ENCODE measurements at places on chromosomes 12 and 14. TPM values are rescaled to one million over a fixed set of nuclear protein-coding genes. Genes with fewer than 3 reads are reported as not detected.
A peak's percentile ranks its signal among the peaks of the same experiment; 100 is the strongest.

The NUP37 gene
- 10.7 TPM for total RNA-seq

GRCh38 chr14:70027785-70028428, 148.7 kb downstream of the SMOC1 start:
- peak; percentile 68 for DNase-seq

- no peak for DNase-seq
Measured at GRCh38 chr12:106583242-106584103, 669 bp downstream of the RFX4 start.

DNA sequence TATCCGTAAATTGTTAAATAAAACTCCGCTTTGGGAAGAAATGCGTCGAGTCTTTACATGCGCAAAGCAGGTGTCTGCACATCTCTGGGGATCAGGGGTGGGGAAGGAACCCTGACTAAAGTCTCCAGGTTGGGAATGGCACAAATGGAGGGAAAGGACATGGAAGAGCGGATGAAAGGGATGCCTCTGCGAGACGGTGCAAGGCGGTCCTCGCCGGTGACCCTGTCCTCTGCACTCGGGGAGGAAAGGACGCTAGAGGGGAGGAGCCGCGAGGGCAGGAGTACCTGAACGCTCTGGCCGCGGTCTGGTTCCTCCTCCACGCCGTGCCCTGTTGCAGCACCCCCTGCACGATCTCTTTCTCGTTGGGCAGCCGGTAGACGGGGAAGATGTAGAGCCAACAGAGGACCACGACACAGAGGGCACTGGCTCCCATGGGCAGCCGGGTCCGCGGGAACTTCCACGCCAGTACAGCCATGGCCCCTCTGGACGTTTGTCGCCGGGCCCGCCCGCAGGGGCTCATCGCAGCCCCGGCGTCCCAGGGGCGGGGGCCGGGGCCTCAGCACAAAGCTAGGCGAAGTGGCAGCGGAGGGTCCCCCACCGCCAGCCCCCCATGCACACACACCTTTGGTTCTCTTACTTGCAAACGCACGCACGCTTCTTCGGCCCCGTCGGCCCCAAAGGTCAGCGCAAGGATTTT, 646 bp downstream of the ST8SIA1 start:
- DNase-seq, result peak; percentile 61

DNA sequence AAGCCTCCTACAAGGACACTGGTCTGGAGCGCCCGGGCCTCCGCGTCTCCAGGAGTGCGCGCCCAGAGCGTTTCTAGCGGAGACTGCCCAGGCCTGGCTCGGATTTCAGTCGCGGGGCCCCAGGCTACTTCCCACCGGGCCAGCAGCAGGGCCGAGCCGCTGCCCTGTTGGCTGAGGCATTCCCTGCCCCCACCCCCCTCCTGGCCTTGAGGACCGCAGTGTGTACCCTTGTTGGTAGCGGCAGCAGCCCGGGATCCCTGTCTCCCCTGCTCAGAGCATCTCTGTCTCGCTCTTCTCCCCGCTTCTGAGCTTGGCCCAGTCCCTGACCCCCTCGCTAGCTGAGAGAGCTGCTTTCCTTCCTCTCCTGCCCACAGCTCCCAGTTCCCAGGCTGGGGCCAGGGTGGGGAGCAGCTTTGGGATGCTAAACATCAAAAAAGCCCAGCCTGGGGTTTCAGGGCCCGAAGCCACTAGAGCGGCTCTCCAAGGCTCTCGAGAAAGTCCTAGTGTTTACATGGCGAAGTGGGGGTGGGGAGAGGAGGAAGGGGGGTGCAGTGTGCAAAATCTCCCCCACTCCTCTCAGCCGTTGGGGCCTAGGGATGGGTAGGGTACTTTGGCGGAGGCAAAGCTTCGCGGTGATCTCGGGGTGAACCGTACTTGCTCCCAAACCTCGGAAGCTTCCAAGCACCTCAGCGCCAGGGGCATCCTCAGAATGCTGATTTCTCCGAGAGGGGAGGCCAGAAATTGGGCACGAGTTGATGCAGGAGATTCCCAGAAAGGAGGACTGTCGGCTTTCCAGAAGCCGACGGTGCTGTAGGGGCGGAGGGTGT, 6.4 kb downstream of the NKX2-1 start:
- DNase-seq, result no peak

Data from cerebellum (tissue), 4 donors.